ENCODE measurements at places on chromosomes 7 and 10. TPM values are rescaled to one million over a fixed set of nuclear protein-coding genes. Genes with fewer than 3 reads are reported as not detected.

The PCLO gene
- 0.98 TPM for total RNA-seq

The TRPV6 gene
- not detected for total RNA-seq

The WNT2 gene
- not detected for total RNA-seq

The TCERG1L gene
- not detected for total RNA-seq

The ADAM12 gene
- 4.3 TPM for total RNA-seq

The ZCCHC24 gene
- 2.6 TPM for total RNA-seq

The STEAP4 gene
- total RNA-seq = not detected

The BICC1 gene
- 17.1 TPM for total RNA-seq

The DLX6 gene
- not detected for total RNA-seq

The GNG11 gene
- total RNA-seq = 32.1 TPM

The CXCL12 gene
- total RNA-seq = 0.06 TPM

The LRIT1 gene
- not detected for total RNA-seq

The CASP2 gene
- total RNA-seq = 20.2 TPM

The GARIN1A gene
- 0.38 TPM for total RNA-seq

The ADAM22 gene
- 0.33 TPM for total RNA-seq

The LMOD2 gene
- total RNA-seq = not detected

The GPER1 gene
- 1.2 TPM for total RNA-seq

The H2AZ2 gene
- 197 TPM for total RNA-seq

The FEZF1 gene
- not detected for total RNA-seq

The TUBAL3 gene
- total RNA-seq = 0.21 TPM

The TMEM139 gene
- 0.64 TPM for total RNA-seq

The IRF5 gene
- total RNA-seq = 17.8 TPM

The POP7 gene
- 89.5 TPM for total RNA-seq

The BRAF gene
- 6.6 TPM for total RNA-seq

The TMEM236 gene
- total RNA-seq = 0.06 TPM

The C10orf62 gene
- not detected for total RNA-seq

The KLF14 gene
- 0.03 TPM for total RNA-seq

The TAS2R41 gene
- total RNA-seq = not detected

The AGAP6 gene
- 7.4 TPM for total RNA-seq

The HOXA7 gene
- 5.2 TPM for total RNA-seq

The TDRD1 gene
- total RNA-seq = not detected

The NEUROD6 gene
- total RNA-seq = not detected

The PITX3 gene
- 1.4 TPM for total RNA-seq

The MARVELD1 gene
- total RNA-seq = 43.3 TPM

The CRYGN gene
- not detected for total RNA-seq

The TBX20 gene
- total RNA-seq = 1.9 TPM

The TET1 gene
- 0.90 TPM for total RNA-seq

The STOX1 gene
- total RNA-seq = 0.64 TPM

The LRRN3 gene
- total RNA-seq = not detected

The CYP26A1 gene
- 2.1 TPM for total RNA-seq

The LIPK gene
- not detected for total RNA-seq

The HELLS gene
- 26.0 TPM for total RNA-seq

The RASSF4 gene
- total RNA-seq = 4.7 TPM

The FFAR4 gene
- total RNA-seq = 0.08 TPM
